Naive thymus-derived CD8-positive, alpha-beta T cell (primary cell): ENCODE measurements at places on chromosomes 11 and 22.

DNA sequence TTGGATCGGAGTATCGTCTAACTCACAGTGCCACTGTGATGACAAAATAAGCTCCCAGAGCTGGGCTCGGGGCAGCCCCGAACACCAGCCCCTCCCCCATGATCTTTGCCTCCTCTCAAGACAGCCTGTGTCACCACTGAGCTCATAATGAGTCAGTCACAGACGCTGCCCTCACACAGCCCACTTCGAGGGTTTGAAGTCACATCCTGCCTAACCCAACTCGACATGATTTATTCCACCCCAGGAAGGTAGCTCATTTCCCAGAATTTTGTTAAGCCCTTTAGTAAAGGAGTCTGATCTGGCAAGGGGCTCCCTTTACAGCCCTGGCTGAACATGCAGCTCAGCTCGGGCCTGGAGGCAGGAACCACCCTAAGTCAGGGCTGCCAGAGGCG, 22.8 kb downstream of the MYH9 start:
- peak; percentile 89 for DNase-seq

DNA sequence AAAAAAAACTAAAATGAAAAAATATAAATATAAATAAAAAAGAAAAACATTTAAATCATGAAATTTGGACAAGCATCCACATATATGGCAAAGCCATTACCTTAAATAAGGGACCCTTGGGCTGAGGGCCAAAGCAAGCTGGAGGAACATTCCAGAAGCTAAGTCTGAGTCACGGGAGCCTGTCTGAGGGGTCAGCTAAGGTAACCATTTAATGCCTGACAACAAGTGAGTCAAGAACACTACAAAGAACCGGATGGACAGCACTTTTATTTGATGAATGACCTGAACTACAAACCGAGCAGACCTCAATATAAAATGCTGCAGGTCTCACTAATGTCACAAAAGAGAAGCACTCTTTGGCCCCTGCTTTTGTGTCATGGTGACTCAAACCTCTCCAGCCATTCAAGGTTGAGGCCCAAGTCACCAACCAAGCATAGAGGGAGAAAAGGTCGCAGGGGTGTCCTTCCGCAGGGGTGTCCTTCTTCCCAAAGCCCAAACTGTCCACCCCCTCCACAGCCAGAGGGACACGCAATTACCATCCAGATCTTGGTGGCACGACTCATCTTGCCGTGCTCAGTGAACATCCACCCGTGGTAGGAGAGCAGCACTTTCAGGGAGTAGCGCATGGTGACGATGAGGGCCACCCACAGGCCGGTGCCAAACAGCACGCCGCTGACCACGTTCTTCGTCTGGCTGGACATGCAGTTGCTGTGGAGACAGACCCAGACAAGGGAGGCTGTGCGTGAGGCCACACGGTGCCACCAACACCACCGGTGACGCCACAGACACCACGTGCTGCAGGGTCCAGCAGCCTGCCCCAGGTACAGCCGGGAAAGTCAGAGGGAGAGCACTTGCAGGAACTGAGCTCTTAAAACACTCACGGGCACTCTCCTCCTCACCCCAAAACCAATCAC, 34.5 kb downstream of the CPT1A start:
- DNase-seq, result no peak

DNA sequence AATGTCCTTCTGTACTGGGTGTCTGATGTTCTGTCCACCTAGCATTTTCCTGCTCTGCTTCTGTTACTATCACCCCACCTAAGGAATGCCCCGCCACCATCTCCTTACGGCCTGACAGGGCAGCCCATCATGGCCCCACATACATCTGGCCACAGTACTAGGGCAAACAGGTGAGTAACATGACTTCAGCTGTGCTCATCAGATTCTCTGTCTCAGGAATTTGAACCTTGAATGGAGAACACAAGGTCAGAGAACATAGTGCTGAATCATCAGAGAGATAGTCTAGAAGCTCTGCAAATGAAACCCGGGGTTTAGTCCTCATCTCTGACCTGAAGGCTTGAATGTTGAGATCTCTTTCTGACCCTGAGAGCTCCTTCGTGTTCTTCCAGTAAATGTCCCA, 32.4 kb downstream of the ZC3H12C start:
- DNase-seq, result no peak

- no peak for DNase-seq
Observed at GRCh38 chr22:29734406-29734805, 14.6 kb downstream of the CABP7 start.

DNA sequence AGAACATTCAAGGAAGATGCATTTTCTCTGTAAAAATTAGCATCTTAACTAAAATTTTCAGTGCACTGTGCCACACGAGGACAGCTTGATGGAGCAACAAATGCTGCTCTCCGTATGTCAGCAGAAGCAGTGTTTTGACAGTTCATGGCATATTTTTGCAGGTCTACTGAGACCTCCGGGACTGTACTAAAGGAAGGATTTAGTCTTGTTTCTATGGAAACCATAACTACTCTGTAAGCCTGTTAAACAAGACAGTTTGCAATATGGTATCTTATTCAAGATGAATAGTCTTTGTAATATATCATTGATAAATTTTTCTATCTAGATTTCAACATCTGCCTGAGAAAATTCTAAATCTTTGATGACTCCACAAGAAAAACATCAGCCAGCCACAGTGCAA, 184.0 kb upstream of the GUCY1A2 start:
- DNase-seq, result no peak

GRCh38 chr11:66338276-66339161, 2.3 kb upstream of the RIN1 start:
- no peak for DNase-seq

GRCh38 chr11:130980071-130980862, 64.0 kb upstream of the SNX19 start:
- DNase-seq, result no peak

GRCh38 chr11:125995313-125995712, 49.5 kb downstream of the VSIG10L2 start:
- DNase-seq, result no peak

GRCh38 chr11:107666911-107667613, 44.8 kb downstream of the SLN start:
- DNase-seq, result no peak

DNA sequence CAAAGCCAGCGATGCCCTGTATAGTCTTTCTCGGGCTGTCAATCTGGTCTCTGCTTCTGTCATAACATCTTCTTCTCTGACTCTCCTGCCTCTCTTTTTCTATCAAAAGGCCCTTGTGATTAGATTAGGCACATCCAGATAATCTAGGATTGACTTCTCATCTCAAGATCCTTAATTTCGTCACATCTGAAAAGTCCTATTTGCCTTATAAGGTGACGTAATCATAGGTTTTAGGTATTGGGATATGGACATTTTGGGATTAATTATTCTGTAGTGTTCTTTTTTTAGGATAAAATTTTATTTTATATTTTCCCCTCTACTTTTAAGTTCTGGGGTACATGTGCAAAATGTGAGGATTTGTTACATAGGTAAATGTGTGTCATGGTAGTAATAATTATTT, 480.8 kb upstream of the CCDC90B start:
- DNase-seq, result no peak

DNA sequence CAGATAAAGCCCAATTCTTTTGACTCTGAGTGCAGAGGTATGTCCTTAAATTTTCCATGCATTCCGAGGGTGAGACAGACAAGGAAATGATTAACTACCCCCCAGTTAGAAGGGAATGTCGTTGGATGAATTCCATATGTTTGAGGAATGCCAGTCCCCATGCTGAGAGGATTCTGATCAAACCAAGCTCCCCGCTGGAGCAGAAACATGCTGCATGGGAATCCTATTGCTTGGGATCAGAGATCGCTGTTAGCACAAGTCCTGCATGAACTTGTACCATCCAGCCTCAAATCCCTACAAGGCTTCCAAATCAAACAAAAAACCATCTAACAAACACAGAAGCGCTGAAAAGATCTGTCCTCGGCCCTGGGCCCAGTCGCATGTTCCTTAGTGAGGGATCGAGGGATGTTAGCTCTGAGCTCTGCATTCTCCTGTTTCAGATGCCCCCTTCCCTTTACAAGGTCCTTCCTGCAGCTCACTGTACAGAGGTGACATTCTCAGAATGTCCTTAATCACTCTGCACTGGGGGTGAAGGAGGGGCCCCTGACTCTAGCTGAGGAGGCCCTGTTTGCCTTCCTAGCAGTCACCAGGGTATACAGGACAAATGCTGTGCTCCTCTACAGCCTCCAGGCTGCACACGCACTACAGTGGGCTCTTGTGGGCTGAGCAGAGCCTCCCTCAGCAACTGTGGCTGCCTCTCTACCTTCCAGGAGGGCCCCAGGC, 353.4 kb downstream of the TENM4 start:
- DNase-seq, result no peak

- DNase-seq, result no peak
Observed at GRCh38 chr22:49705972-49706352, 121.7 kb downstream of the BRD1 start.

DNA sequence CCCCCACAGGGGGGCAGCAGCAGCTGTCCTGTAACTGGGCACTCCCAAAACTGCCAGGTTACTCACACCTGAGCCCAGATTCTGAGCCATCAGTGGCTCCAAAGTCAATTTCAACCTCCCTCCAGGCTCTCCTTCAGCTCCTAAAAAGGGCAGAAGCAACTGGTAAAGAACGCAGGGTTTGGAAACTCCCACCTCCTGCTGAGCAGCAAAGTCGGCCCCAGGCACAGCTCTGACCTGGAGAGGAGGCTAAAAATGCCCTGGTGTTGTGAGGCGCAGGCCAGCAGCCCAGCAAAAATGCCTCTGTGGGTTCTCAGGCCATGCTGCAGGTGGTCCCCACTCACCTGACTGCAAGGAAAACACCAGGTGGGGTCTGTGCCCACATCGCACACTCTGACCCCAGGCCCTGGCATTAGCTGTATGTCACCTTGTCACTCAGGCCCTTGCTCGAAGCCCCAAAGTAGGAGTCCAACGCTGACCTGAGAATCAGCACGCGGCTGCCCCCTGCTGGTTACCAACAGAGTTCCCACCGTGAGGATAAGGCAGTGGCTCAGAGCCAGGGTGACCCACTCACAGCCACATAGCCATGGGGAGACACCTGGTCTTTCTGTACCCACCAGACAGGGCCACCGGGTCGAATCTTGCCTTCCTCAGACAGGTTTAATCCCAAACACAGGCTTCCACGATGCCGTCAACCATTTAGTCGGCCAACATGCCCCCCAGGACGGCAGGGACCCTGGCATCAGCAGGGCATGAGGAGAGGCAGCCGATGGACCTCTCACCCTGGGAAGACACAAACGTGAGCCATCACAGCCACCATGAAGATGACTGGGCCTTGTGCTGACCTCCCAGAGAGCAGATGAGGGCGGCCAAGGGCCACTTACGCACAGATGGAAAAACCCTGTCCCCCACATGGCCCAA, 11.1 kb downstream of the POLR3H start:
- DNase-seq, result peak; percentile 45

- no peak for DNase-seq
Observed at GRCh38 chr22:45586651-45587405, 84.1 kb downstream of the FBLN1 start.

DNA sequence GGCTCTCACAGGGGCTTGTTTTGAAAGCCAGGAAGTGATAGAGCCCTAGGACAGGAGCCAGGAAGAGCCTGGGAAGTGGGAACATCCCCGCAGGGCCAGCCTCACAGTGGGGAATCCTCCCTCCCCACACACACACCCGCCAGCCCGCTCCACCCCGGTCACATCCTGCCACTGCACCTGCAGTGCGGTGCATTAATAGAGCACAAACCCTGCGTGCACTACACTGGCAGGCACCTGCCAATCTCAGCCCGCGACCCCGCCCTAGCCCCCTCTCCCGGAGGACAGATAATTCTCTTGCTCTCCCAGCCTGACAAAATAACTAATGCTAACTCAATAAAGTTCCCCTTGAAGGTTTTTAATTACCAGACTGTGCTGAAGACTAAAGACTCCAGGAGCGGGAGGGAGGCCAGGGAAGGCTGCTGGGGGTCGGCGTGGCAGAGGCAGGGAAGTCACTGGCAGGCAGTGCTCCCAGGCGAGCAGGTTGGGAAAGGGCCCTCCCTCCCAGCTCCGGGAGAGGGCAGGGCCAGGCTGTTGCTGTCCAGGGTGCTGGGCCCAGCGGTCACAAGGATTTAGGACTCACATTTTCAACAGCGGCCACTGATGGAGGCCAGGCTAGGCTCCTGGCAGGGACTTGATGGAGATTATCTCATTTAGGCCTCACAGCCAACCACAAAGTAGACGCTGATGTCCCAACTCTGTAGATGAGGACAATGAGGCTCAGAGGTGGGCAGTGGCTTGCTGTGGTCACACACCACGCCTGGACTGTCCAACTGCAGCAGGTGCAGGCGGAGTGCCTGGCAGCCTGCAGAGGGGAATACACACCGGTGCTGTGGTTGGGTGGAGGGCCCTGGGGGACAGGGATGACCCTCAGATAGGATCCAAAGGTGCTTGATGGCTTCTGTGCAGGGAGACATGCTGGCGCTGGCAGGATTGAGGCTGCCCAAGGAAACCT, 23.9 kb upstream of the TCF20 start:
- DNase-seq, result peak; percentile 52

GRCh38 chr22:47162865-47163264, 400.4 kb downstream of the TBC1D22A start:
- DNase-seq, result no peak

GRCh38 chr11:71096751-71097388, 155.5 kb downstream of the SHANK2 start:
- no peak for DNase-seq

DNA sequence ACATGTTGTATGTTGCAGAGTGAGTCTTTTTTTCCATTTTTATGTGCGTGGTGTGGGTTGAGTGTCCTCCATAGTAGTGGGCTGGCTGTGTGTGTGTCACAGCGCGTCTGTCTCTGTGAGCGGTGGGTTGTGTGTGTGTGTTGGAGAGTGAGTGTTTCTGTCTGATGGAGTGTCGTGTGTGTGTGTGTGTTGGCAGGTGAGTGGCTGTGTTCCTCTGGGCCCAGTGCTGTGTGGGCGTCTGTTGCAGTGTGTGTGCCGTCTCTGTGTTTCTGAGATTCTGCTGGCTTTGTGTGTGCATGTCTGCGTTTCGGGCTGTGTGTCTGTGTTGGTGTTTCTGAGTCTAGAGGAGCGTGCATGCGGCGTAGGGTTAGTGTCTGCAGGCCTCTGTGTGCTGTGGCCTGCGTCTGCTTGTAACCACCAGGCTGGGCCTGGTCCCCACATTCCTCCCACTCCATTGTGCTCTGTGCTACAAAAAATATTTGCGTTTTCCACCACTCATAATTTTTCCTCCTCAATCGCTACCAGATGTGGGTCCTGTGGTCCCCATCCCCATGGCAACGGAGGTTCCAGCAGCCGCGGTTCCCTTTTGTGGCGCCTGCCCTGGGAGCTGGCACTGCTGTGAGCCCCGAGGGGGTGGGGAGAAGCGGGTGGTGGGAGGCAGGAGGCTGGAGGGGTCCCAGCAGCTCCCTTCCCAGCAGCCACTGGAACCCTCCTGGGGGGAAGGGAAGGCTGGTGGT, 15.2 kb downstream of the SCARF2 start:
- DNase-seq, result no peak

DNA sequence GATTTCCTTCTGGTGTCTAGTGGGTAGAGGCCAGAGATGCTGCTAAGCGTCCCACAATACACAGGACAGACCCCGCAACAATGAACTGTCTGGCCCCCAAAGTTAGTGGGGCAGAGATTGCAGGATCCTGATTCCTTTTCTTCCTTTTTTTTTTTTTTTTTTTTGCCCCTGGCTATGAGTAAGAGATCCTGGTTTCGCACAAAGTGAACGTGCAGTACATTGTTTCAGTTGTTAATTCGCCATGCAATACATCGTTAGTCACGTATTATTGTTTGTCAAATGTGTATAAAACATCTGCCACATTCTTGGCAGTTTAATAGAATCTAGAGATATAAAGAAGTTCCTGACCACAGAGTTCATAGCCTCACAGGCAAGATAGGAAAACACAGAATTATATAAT, 20.2 kb downstream of the ST3GAL4 start:
- DNase-seq, result no peak

- no peak for DNase-seq
Observed at GRCh38 chr11:74923125-74923524, 25.8 kb downstream of the XRRA1 start.
